AML-193 (cell line): ENCODE measurements at places on chromosomes 2 and 18.

GRCh38 chr2:108615480-108616090 lies 81.3 kb downstream of the LIMS1 start:
- DNase-seq = no peak

- DNase-seq = no peak
Observed at GRCh38 chr2:230829959-230830358, 34.8 kb upstream of the ITM2C start.

DNA sequence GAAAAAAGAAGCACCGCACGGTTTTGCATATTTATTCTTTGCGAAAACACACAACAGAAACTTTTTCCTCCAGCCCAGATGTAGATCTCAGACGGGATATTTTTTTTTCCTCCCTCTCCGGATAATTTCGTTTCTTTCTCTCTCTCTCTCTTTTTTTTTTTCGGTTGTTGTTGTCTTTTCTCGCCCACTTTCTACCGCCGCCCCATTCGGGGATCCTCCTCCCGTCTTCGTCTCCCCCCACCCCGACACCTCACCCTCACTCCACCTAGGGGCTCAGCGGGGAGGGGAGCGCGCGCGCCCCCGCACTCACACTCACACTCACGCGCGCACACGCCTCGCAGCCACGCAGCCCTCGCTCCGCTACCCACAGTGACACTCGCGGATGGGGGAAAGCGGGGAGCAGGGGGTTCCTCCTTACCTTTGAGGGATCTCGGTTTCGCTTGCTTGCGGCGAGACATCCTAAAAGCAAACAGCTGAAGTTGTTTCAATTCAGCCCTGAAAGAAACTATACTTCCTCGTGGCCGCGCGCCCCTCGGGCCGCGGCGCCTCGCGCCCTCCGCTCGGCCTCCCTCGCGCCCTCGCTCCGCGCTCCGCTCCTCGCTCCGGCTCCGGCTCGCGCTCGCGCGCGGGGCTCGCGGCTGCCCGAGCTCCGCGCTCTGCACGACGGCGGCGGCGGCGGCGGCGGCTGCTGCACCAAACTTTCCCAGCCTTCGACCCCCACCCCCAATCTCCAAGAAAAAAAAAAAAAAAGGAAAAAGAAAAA lies 1.3 kb downstream of the ZNF521 start:
- no peak for DNase-seq

DNA sequence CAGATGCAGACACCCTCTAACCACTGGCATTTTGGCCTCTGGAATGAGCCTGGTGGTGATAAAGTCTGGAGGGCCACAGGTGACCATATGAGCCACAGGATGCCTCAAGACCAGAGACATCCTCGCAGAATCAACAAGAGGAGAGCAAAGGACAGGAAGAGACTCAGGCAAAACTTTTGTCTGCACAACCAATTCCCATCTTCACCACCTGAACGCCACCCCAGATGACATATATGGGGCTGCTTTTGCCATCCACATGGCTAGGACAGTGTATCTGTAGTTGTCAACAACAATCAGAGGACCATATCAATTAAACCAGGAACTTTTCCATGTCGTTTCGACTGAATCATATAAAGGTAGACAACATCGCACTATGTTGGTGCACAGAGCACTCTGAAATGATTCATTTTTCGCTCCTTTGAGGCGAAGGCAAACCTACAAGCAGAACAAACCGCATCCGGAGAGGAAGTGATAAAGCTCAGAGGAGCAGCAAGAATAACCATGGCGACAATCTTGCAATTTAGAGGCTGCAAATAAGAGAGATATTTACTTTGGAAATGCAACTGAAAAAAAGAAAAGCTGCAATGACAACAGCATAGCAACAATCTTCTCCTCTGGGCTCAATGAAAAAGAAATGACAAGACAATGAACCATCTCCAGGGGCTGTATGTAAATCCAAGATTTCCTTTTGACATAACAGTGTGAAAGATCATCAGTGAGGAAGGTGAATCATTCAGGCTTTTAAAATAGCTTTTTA lies 204.5 kb downstream of the ARL4C start:
- peak; percentile 11 for DNase-seq
